ENCODE measurements at places on chromosomes 1 and 21.

DNA sequence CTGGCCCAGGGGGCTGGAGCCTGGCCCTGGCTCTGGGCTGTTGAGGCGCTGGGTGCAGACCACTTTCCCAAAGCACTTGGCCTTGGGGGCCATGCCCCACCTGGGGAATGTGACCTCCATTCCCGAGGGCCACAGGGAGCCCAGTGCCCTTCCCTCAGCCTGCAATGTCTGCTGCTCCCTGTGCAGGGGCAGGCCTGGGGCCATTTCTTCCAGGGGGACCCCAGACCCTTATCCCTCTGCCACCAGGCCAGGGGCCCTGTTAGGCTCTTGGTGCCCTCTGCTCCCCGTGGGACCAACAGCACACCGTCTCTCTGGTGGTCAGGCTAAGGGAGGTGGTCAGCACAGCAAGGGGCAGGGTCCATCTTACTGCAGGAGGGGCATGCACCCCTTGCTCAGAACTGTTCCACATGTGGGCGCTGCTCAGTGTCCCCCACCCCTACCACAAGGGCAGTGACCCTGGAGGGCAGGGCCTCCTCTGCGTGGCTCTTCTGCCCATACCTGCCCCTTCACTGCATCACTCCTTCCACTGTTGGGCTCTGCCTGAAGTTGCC lies 1.1 kb upstream of the TMEM52 start:
- DNase-seq: no peak

GRCh38 chr1:29406814-29407213 lies 170.5 kb downstream of the PTPRU start:
- no peak for DNase-seq

- no peak for DNase-seq
Observed at GRCh38 chr1:62904856-62905225, 120.9 kb downstream of the ATG4C start.

DNA sequence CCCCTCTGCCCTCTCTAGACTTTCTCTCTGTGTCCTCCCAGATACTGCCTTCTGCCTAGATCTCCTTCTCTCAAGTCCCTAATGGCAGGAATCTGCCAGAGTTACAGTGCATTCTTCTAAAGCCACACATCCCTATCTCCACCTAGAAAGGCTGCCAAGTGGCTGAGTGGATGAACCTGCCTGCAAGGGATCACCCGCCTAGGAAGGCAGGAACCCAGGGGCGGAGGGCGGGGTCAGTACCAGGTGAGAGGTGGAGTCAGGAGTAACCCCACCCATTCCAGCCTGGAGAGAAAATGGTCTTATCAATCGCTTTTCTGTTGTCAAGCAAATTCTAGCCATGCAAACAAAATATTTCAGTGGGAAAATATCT lies 60.8 kb downstream of the BCAR3 start:
- DNase-seq: no peak

DNA sequence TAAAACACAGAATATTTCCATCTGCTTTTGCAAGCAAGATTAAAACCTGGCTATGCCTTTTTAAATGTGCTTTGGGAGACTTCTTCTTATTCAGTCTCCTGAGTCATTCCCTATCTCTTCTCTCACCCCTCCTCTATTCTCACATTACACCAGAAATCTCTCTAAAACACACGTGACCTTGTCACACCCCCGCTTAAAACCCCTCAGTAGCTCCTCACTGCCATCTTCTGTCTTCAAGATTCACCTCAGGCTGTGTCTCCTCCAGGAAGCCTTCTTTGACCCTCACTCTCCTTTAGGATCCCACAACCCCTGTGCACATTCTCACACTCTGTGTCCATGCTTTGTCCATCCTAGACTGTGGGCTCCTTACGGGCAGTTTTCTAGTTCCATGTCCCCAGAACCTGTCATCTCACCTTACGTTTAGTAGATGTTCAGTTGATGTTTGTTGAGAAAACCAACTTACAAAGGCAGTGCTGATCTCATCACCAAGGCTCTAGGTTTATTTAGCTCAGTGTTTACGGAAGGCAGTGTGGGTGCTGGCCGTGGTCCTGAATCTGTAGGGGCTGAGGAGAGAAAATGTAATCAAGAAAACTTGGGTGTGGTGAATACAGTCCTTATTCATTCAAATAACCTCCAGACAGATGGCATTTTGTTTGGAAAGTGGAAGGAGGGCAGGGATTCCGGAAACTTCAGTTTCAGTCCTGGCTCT lies 143.5 kb downstream of the DMRTA2 start:
- no peak for DNase-seq

GRCh38 chr1:34018285-34018684 lies 146.7 kb downstream of the CSMD2 start:
- DNase-seq: no peak

DNA sequence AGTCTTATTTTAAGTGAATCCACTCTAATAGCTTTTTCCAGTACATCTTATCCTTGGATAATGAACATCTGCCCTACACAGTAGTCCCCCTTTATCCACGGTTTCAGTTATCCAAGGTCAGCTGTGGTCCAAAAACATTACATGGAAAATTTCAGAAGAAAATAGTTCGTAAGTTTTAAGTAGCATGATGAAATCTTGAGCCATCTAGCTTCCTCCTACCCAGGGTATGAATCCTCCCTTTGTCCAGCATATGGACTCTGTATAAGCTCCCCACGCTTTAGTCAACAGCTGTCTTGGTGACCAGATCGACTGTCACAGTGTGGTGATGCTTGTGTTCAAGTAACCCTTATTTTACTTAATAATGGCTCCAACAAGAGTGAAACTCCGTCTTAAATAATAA lies 2.6 kb downstream of the GLRX2 start:
- no peak for DNase-seq

DNA sequence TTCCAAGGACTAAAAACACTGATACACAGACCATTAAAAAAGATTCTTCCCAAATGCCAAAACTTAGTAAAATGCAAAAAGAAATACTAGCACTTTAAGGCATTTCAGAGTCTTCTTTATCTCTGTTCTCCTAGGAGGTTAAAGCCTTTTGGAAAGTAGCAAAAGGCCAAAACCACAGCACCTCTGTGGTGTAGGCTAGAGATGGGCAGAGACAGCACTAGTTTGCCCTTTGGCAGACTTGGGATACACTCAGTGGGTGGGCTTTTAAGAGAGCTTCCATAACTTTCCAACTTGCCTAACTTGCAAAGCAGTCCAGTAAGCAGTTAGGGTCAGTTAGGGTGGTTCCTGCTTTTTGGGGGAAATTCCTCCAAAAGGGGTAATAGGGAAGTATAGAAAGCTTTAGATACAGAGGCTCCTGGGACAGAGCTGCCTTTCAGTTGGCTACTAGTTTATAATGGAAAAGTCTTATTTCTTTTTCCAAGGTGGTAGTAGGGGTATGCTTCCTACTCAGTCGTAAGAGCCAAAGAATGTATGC lies 17.9 kb upstream of the PTCH2 start:
- DNase-seq: no peak

GRCh38 chr1:14506471-14507255 lies 91.8 kb upstream of the KAZN start:
- no peak for DNase-seq

GRCh38 chr1:154115180-154115579 lies 39.7 kb downstream of the NUP210L start:
- no peak for DNase-seq

DNA sequence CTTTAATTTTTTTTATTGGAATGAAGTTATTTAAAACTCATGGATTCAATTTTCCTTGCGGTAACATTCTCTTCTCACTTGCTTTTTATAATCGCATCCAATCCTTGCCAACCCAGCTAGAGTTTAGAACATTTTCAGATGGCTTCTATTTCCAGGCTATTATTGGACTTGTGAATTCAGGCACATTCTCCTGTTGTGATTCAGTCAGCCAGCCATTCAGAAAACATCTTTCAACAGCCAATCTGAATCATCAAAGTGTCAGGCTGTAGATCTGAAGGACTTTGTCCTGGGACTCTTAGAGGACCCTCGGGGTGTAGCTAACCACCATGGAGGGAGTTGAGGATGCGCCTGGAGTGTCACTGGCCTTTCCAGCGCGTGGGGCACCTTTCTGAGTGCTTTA lies 92.4 kb downstream of the PRDM2 start:
- DNase-seq: no peak

DNA sequence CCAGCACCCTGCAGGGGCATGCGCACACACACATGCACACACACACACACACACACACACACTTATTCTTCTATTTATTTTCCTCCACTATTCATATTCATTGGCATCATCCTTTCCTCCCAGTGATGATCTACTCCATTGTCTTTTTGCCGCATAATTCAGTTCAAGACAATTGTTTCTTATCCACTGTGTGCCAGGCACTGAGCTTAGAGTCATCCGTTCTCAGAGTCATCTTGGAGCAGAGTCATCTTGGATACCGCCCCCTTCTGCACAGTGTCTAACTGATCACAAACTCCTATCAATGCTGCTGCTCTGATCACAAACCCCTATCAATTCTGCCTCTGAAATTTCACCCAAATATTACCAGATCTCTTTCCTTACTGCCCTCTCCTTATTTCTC lies 102.8 kb upstream of the PROX1 start:
- DNase-seq: no peak

- DNase-seq: no peak
Observed at GRCh38 chr1:9419369-9420041, 119.8 kb upstream of the SLC25A33 start.

DNA sequence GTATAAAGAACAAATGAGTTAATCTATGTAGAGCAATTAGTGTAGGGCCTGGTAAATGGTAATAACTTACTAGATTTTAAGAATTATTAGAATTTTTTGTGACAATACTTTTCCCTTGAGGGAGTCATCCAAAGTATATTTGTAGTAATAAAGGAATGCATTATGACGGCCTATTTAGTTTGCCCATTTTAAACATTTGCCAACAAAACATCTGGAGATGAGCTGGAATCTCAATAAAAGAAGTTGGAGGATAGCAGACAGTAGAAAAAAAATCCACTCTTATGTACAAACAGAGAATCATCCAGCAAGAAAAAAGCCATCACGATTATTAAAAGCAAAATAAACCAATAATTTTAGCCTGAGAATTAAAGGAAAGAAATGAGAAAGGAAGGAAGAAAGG lies 567.3 kb upstream of the ADAMTS5 start:
- DNase-seq: no peak

- DNase-seq: no peak
Observed at GRCh38 chr1:206979379-206980043, 9.3 kb upstream of the FCAMR start.

DNA sequence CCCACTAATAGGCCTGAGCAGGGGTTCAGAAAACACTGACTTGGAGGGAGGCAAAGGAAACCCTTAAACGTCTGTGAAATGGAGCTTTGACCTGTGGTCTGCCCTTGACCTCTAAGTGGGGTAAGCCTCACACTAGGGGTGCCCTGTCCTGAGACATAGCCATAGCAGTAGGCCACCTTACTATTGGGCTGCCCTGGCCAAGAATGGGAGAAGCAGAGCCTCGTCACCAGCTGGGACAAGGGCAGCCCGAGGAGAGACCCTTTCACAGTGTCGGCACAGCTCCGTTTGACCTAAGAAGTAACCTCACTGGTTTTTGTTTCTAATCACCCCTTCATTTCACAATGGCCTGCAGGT lies 26.4 kb upstream of the IFNAR2 start:
- no peak for DNase-seq

DNA sequence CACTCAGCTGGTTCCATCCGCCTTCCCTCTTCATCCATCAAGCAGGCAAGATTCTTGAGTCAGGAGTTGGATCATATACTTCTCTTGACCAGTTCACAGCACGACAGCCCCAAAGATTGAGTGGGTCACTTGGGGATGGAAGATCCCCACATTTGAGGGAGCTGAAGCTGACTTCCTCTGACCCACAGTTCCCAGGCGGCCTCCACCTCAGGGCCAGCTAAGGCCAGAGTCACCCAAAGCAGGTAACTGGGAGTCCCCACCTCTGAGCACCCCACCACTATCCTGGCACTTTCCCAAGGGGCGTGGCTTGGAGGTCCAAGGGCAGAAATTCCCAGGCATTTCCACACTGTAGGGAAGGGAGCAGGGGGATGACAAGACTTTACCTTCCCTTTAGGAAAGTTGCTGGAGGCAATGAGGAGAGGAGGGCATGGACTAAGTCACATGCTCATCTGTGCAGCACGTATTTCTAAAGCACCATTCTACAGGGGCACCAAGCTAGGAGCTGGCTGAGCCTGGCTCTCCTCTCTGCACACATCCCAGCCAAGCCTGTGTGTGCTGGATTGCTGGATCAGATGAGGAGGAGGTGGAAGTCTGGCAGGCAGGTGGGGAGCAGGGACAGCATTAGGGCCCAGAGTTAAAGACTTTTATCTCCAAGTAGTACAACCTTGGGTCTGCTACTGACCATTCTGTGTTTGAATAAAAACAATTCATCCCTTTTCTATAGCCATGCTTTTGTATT lies 1.3 kb upstream of the RD3 start:
- no peak for DNase-seq

DNA sequence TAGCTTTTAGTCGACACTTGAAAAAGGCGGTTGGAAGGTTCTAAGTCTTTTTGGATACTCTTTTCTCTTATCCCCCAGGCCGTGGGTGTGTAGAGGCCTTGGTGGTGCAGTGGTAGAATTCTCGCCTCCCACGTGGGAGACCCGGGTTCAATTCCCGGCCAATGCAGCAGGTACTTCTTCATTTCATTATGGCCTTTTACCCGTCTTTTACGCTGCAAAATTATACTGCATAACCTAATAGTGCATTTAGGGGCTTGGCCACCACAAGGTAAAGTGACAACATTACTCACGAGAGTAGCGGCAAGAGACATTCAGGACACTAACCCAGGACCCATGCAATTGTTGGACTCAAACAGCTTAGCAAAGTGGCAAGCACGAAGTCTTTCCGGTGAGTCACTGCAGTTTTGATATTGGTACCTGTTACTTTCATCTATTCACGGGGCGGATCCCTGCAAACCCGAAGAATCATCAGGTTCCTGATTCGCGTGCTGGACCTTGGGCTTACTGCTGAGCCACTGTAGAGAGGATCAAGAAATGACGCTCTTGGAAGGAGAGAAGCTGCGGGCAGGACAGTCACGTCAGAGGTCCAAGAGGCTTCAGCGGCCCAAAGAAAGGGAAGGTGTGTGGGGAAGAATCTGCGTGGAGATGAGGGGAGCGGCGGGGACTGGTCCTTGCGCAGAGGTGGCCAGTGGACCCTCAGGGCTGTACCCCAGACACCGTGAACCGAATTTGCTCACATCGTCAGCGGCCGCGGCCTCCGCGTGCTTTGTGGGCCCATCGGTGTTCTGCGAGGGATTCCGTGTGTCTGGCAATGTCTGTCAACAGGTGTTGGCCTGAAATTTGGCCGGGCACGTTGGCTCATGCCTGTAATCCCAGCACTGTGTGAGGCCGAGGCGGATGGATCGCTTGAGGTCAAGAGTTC lies 12.9 kb upstream of the RNU1-4 start:
- peak; percentile 53 for DNase-seq

GRCh38 chr1:110307239-110307974 lies 31.8 kb upstream of the RBM15 start:
- DNase-seq: no peak

- no peak for DNase-seq
Observed at GRCh38 chr1:93776728-93777127, 95.1 kb upstream of the BCAR3 start.

- DNase-seq: no peak
Observed at GRCh38 chr1:116226017-116226416, 114.8 kb downstream of the MAB21L3 start.
